Vagina (tissue), 2 donors: ENCODE measurements at places on chromosomes 12 and 14. TPM values are rescaled to one million over a fixed set of nuclear protein-coding genes. Genes with fewer than 3 reads are reported as not detected.

The PRIM1 gene
- total RNA-seq = 12.8 TPM

The RNF212B gene
- total RNA-seq = not detected

The KRT72 gene
- not detected for total RNA-seq

DNA sequence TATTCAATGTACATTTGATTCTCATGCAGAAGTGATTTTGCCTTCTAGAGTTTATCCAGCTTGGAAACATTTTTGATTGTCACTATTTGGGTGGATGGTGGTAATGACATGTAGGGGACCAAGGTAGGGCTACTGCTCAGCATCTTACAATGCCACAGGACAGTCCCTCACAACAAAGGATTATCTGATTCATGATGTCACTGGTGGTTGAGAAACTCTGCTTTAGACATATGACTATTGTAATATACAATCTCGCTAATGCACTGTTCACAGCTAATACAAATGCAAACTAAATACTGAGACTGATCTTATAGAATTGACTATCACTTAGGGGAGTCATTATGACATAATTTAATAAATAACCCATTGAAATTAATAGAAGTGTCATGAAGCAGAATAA lies 60.4 kb upstream of the BTG1 start:
- H3K4me3 ChIP-seq = no peak overlapping the region
- no peaks in the 10 kb centered on the region for H3K36me3 ChIP-seq
- H3K27me3 ChIP-seq = no peaks in the 10 kb centered on the region
- no peak for DNase-seq
- no peak overlapping the region for H3K27ac ChIP-seq

DNA sequence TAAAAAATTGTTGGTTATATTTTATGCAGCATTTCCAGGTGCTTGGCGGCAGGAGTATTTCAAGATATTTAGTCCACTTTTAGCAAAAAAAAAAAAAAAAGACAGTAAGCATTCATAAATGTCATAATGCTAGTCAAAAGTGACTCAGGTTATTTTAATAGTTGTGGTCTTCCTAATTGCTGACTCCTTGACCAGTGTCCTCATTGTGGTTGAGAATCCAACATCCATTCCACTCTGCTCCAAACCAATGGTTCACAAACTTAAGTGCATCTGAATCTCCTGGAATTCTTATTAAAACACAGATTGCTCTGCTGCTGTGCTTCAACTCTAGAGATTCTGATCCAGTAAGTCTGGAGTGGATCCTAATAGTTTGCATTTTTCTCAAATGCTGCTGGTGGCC lies 71.4 kb downstream of the AKAP6 start:
- no peaks in the 10 kb centered on the region for H3K27me3 ChIP-seq
- peaks cover 10% of the 10 kb centered on the region for H3K4me1 ChIP-seq
- no peak overlapping the region for H3K4me3 ChIP-seq
- DNase-seq = no peak
- no peaks in the 10 kb centered on the region for H3K36me3 ChIP-seq

GRCh38 chr12:28088566-28089272 lies 101.5 kb upstream of the CCDC91 start:
- no peaks in the 10 kb centered on the region for H3K4me1 ChIP-seq
- H3K27ac ChIP-seq = no peak overlapping the region
- DNase-seq = no peak
- no peak overlapping the region for H3K4me3 ChIP-seq

DNA sequence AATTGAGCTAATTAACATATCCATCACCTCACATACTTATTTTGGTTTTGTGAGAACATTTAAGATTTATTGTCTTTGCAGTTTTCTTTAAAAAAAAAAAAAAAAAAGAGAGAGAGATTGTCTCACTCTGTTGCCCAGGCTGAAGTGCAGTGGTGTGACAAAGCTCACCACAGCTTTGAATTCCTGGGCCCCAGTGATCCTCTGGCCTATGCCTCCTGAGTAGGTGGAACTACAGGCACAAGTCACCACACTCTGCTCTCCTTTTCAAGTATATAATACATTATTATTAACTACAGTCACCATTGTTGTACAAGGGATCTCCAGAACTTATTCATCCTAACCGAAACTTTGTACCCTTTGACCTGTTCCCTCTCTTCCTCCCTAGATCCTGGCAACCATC lies 64.0 kb downstream of the NUMB start:
- no peaks in the 10 kb centered on the region for H3K27me3 ChIP-seq
- no peaks in the 10 kb centered on the region for H3K36me3 ChIP-seq
- no peak overlapping the region for H3K4me3 ChIP-seq
- no peak overlapping the region for H3K27ac ChIP-seq

GRCh38 chr14:51451561-51451960 lies 200.1 kb upstream of the FRMD6 start:
- no peak for DNase-seq
- H3K4me1 ChIP-seq = peaks cover 18% of the 10 kb centered on the region
- no peaks in the 10 kb centered on the region for H3K27me3 ChIP-seq
- H3K4me3 ChIP-seq = no peak overlapping the region

GRCh38 chr12:108966378-108967151 lies 54.3 kb downstream of the SVOP start:
- H3K4me1 ChIP-seq = no peaks in the 10 kb centered on the region
- H3K27me3 ChIP-seq = no peaks in the 10 kb centered on the region
- no peak for DNase-seq
- H3K36me3 ChIP-seq = no peaks in the 10 kb centered on the region
